ENCODE measurements at places on chromosomes 3 and 15.

GRCh38 chr3:119604878-119605277 lies 7.2 kb downstream of the PLA1A start:
- no peak for DNase-seq

GRCh38 chr15:32029862-32030781 lies at the start of gene CHRNA7:
Gene CHRNA7, plus strand, starts transcription at chr15:32030515. Its CDS starts 80 bp downstream, at chr15:32030595.
- DNase-seq: peak; percentile 33

GRCh38 chr3:170355738-170356595 lies 1.5 kb upstream of the SKIL start:
- DNase-seq: peak; percentile 75

DNA sequence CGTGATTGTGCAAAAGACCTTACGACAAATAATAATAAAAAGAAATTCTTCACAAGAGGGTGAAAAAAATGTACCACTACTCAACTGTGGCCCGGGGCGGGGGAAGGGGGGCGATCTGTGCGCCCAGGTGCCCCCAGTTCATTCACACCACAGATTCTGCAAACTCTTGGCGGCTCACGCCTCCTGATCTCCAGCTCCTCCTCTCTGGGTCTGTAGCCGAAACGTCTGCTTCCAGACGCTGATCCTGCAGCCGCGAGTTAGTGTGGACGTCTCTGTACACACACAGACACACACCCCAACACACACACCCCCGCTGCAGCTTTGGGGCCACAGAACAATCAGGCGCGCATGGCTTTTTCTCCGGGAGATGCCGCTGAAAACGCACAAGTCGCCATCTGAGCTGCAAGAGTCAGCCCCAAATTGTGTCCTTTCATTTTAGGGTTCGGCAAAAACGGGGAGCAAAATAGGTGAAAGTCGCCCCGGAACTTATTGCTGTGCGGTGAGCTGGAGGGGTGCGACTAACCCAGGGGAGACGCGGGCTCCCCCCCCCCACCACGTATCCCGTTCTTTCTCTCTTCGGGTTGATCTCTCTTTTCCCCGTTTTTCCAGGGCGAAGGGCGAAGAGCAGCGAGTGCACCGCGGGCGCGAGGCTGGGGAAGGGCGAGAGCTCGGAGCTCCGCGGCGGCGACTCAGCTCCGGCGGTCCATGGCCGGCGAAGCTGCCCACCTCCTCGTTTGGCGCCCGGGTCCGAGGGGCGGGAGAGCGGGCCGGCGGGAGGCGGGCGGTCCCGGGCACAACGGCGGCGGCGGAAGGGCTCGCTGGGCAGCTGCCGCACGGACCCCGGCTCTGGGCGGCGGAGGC lies 505 bp upstream of the WNT5A start:
- DNase-seq: peak; percentile 39

- no peak for DNase-seq
Observed at GRCh38 chr3:14505001-14505802, 34.9 kb downstream of the GRIP2 start.

GRCh38 chr15:34370643-34371042 lies 3.6 kb upstream of the LPCAT4 start:
- DNase-seq: no peak

DNA sequence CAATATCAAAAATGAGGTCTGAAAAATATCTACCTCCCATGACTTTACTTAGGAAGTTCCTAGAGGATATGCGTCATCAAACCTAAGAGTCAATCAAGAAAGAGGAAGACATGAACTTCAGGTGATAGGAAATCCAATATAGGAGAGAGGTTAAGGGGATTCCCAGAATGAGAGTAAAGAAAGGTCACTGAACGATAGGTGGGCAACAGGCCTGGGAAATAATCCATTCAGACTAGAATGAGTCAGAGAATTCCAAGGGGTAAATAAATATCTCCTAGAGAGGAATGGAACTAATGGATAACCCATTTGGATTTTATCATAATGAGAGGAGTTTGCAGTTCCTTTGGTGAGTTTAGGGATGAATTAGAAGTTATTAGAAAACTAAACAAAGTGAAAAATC lies 131.1 kb upstream of the NUDT16 start:
- no peak for DNase-seq

DNA sequence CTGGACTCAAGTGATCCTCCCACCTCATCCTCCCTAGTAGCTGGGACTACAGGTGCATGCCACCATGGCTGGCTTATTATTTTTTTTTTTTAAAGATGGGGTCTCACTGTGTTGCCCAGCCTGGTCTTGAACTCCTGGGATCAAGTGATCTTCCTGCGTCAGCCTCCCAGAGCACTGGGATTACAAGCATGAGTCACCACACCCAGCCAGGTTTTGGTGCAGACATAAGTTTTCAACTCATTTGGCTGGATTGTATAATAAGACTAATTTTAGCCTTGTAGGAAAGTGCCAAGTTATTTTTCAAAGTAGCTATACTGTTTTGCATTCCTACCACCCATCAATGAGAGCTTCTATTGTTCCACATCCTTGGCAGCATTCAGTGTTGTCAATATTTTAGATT lies 32.1 kb downstream of the BUB1B start:
- DNase-seq: no peak

- no peak for DNase-seq
Observed at GRCh38 chr15:60611592-60612346, 132.8 kb upstream of the ICE2 start.

DNA sequence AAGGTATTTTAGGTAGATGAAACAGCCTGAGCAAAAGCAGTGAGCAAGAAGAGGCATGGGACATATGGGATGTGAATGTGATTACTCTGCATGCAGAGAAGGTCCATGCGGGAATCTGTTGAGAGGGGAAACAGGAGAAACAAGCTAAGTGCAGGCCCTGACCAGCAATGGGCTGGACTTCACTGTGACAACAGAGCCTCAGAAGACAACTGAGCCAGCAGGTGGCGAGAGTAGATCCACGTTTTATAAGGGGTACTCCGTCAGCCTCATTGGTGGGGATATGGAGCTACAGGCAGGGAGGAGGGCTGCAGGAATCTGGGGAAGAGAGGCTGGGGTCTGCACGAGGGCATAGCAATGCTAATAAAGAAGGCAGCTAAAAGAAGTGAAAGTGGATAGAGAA lies 405.9 kb upstream of the LMCD1 start:
- DNase-seq: no peak

GRCh38 chr3:14299767-14300166 lies 102.6 kb upstream of the SLC6A6 start:
- no peak for DNase-seq

DNA sequence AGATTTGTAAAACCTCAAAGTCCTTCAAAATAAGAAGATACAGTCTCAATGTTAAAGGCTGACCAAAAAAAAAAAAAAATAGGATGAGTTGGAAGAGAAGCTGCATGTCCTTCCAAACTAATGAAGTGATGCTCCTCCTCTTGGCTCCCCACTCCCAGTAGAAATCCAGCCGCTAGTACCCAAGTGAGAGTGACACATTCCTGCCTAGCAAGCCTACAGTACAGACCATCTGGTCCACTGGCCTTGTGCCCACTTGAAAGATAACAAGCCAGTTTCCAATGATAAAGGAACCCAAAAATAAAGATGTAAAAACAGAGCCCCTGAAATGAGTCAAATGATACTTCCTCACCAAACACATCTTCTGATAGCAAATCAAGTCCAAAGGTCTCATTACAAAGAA lies 258.7 kb upstream of the NSMCE3 start:
- DNase-seq: peak; percentile 53

GRCh38 chr15:34049112-34049511 lies 10.1 kb upstream of the AVEN start:
- DNase-seq: no peak

- no peak for DNase-seq
Observed at GRCh38 chr3:64648927-64649906, 38.6 kb downstream of the ADAMTS9 start.

GRCh38 chr3:146337991-146338390 lies 87.1 kb upstream of the PLSCR4 start:
- DNase-seq: no peak

- no peak for DNase-seq
Observed at GRCh38 chr15:90860450-90860849, 7.9 kb upstream of the FURIN start.

GRCh38 chr3:111882799-111883198 lies 23.7 kb downstream of the PHLDB2 start:
- DNase-seq: no peak
